Stimulated activated CD8-positive, alpha-beta memory T cell treated with anti-CD3 and anti-CD28 coated beads, Interleukin-15, amount 100 ng/mL, for 4 hours (primary cell): ENCODE measurements at places on chromosomes 6 and 20.

- DNase-seq = no peak
Measured at GRCh38 chr6:5302220-5302946, 41.1 kb downstream of the FARS2 start.

- DNase-seq = no peak
Measured at GRCh38 chr6:37913210-37913609, 93.7 kb downstream of the ZFAND3 start.

- no peak for DNase-seq
Measured at GRCh38 chr20:63017826-63018411, 11.2 kb upstream of the BHLHE23 start.

- no peak for DNase-seq
Measured at GRCh38 chr6:17352302-17352701, 41.1 kb upstream of the CAP2 start.

DNA sequence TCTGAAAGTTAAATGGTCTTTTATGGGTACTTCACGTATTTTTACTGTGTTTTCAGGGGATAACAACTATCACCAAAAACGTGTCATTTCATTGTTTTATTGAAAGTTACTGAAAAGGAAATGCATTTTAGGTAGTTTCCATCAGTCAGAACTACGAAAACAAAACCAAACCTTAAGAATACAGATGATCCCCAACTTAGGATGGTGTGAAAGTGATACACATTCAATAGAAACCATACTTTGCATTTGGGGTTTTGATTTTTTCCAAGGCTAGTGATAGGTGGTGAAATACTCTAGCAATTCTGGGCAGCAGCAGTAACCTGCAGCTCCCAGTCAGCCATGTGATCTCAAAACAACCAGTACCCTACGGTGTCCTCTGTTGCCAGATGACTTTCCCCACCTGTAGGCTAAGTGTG lies 25.9 kb upstream of the EFHC1 start:
- no peak for DNase-seq

- no peak for DNase-seq
Measured at GRCh38 chr6:36216559-36216958, 20.0 kb downstream of the BRPF3 start.

GRCh38 chr20:9235518-9235917 lies 166.6 kb downstream of the PLCB4 start:
- DNase-seq = no peak

- DNase-seq = no peak
Measured at GRCh38 chr20:53980031-53980465, 90.3 kb downstream of the BCAS1 start.

GRCh38 chr6:155765275-155766194 lies 309.9 kb upstream of the NOX3 start:
- no peak for DNase-seq

DNA sequence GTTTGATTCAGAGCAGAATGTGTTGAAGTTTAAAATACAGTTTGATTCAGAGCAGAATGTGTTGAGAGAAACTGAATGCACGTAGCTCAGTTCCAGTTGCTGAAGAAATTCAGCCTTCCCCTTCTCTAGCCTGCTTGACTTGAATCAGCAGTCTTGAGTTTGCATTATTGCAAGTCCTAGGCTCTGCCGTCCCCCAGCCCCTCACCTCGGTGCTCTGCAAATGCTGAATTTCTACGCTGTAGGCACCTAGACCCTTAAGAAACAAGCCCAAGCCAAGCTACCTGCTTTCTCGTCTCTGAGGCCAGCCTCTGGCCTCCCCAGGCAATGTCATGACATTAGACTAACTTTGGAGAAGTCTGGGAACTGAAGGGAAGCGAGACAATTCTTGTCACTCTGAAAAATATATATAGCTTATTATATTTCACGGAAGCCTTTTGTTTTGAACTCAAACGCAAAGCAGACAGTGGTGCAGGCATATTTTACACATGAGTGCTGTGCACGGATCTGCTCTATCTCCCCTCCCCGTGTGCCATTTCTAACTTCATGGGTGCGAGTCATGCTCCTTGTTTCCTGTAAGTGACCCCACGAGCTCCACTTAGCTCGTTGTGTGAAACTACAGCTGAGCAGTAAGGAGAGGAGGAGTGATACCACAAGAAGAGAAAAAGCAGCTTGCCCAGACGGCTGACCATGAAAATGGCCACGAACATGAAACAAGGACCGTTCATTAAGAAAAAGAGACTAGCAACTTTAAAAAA lies 71.4 kb upstream of the DUSP22 start:
- DNase-seq = no peak

DNA sequence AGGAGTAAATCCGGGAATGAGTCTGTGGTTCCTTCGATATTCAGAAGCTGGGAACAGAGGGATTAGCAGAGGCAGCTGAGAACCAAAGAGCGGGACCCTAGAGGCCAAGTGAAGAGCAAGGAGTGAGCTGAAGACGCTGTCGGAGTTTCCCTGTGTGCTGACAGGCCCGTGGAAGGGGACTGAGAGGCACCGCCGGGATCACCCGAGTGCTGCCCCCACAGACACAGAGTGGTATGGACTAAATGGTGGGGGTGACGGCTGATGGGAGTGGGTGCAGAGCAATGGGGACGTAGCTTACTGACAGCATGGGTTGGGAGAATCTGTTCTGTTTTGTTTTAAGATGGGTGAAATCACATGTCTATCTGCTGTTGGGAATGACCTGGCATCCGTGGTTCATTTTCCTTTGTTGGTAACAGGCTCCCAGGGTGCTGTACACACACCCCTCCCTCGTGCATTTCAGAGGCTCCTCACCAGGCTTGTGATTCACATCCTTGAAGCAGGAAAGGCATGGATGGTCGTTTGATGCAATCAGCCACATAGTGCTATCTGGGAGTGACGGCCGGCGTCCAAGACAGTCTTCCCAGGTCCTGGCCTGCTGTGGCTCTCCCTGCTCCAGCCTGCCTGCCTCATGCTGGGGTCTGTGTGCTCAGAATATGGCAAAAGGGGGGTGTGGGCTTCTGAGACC lies 97.4 kb downstream of the THBS2 start:
- DNase-seq = no peak

- DNase-seq = no peak
Measured at GRCh38 chr20:19658137-19658536, 99.9 kb upstream of the RIN2 start.

DNA sequence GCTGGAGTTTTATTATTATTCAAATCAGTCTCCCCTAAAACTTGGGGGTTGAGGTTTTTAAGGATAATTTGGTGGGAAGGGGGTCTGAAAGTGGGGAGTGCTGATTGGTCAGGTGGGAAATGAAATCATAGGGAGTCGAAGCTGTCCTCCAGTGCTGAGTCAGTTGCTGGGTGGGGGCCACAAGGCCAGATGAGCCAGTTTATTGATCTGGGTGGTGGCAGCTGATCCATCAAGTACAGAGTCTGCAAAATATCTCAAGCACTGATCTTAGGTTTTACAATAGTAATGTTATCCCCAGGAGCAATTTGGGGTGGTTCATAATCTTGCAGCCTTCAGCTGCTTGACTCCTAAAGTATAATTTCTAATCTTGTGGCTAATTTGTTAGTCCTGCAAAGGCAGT lies 146.0 kb upstream of the SPACA1 start:
- DNase-seq = no peak

- DNase-seq = no peak
Measured at GRCh38 chr6:87932361-87932760, 115.3 kb upstream of the SPACA1 start.

- no peak for DNase-seq
Measured at GRCh38 chr20:2468581-2469407, 1.8 kb downstream of the SNRPB start.

DNA sequence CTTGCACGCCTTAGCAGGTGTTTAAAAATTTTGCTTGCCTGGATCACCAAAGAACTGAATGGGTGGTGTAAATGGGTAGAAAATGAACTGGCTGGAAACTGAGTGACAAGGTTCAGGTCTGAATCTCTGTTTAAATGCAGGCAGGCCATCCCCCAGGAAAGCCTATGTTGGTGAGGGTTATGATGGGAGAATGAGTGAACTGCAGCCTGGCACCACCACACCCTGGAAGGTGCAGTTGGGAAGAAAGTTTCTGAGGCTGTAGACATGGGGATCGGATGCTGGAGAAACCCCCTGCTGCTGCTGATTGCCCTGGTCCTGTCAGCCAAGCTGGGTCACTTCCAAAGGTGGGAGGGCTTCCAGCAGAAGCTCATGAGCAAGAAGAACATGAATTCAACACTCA lies 519 bp downstream of the CSTL1 start:
- DNase-seq = no peak

- no peak for DNase-seq
Measured at GRCh38 chr6:782141-782540, 89.2 kb upstream of the EXOC2 start.

DNA sequence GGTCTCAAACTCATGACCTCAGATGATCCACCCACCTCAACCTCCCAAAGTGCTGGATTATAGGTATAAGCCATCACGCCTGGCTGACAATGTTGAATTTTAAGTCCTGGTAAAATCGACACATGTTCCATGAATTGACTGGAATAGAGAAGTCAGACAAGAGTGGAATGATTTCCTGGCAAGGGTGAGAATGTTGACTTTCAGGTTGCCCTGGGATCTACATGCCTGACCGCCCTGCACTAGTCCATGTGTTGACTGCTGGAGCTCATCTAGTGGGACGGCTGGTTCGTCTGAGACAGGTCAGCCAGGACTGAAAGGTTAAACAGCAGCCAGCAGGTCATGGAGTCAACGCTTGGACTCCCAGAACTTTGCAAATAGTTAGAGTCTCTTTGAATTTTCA lies 88.8 kb downstream of the SASH1 start:
- no peak for DNase-seq

DNA sequence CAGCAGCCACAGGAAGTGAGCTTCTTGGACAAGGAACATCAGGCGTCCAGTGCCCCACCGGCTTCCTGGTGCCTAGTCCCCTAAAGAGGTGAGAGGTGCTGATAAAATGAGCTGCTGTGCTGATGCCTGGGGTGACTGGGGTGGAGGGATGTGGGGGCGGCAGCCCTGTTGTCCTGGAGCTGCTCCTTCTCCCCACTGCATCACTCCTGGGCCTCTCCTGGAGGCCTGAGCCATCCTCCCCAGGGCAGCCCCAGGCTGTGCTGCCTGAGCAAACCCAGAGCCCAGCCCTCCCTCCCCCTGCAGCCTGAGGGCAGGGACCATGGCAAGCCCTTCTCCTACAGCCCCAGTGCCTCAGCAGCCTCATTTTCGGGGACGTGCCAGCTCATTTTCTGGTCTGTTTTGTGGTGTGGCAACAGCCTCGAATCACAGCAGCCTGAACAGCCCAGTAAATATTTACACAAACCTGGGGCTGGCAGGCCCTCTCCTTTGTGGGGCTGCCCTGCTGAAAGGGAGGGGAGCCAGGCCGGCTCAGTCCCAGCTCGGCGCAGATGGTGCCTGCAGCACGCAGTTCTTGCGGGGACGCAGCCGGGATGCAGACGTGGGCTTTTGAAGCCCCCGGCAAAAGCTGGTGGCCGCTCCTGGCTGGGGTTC lies 259.9 kb downstream of the DLL1 start:
- DNase-seq = no peak

- no peak for DNase-seq
Measured at GRCh38 chr6:36692220-36692619, 5.4 kb upstream of the RAB44 start.

DNA sequence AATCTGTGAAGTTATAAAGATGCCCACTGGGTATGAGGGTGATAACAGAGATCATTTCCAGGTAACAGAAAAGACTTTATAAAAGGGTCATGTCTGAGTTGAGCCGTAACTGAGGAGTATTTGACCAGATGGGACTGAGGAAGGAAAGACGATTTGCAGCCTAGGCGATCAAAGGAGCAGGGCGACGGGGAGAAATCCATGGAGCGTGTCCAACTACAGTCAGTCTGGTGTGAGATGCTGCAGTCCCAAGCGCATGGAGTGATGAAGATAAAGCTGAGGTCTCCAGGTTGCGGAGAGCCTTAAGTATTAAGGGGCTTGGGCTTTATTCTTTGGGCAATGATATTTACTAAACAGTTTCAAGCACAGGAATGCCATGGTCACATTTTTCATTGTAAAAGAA lies 166.7 kb downstream of the PRKN start:
- DNase-seq = no peak

DNA sequence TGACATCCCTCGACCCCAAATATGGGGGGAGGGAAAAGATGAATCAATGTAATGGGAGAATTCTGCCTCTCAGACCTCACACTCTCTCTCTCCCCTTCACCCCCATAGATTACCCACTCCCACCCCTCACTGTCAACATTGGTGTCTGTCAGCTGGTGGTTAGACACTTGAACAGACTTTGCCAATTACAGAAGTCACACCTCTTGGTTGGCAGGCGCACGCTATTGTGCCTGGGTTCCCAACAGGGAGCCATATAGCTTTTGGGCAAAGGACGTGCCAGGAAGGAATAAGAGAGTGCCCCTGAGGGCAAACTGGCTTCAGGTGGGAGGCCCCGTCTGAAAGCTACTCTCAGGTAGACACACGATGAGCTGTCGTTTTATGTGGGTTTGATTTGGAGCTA lies 54.1 kb upstream of the FYN start:
- DNase-seq = no peak

GRCh38 chr6:30766461-30767157 lies 22.3 kb upstream of the IER3 start:
- DNase-seq = no peak

DNA sequence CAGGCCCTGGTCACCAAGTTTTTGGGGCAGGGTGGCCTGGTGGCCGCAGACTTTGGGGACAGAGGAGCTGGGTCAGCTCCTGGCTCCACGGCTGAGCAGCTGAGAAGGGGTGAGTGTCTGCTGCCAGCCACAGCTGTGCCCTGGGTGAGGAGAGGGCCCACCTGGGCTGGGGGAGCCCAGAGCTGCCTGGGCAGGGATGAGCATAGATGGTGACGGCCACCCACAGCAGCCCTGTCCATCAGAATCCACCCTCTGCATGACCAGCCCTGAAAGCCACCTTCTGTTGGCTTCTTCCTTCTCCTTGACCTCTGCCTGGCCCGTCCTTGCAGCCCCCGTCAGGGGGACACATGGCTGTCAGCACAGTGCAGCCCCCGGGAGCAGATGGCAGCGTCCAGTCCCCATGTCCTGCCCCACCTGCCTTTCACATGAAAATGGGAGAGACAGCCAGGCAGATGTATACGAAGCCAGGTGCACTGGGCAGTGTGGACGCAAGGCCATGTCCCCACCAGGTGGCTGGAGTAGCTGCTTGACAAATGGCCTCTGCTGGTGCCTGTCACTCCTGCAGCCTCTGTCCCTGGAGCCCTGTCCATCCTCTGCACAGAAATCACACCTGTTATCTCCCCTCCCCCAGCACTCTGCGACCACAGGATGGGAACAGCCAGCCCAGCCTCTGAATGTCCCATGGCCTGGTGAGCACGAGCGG lies 220.8 kb downstream of the PREX1 start:
- DNase-seq = no peak

GRCh38 chr20:38021087-38021772 lies 12.0 kb downstream of the TTI1 start:
- DNase-seq = no peak
